ENCODE measurements at places on chromosomes 12 and 14.

- H3K27ac ChIP-seq, result no peak overlapping the region
- H3K4me1 ChIP-seq, result peaks cover 15% of the 10 kb centered on the region
- no peaks in the 10 kb centered on the region for H3K36me3 ChIP-seq
- no peak for DNase-seq
- H3K27me3 ChIP-seq, result peaks cover 26% of the 10 kb centered on the region
- H3K4me3 ChIP-seq, result no peak overlapping the region
These were observed 166.0 kb upstream of the NOS1 start for GRCh38 chr12:117527479-117527855.

GRCh38 chr14:104102282-104102914 is 16.9 kb downstream of the ASPG start:
- DNase-seq, result no peak
- H3K27ac ChIP-seq, result no peak overlapping the region
- H3K36me3 ChIP-seq, result no peaks in the 10 kb centered on the region
- H3K4me1 ChIP-seq, result peaks cover 7% of the 10 kb centered on the region

GRCh38 chr14:38078393-38078792 is 129.3 kb upstream of the SSTR1 start:
- DNase-seq, result no peak
- H3K36me3 ChIP-seq, result no peaks in the 10 kb centered on the region
- peaks cover 15% of the 10 kb centered on the region for H3K4me1 ChIP-seq
- no peak overlapping the region for H3K4me3 ChIP-seq
- H3K27me3 ChIP-seq, result peaks cover 3% of the 10 kb centered on the region

- H3K27ac ChIP-seq, result no peak overlapping the region
- DNase-seq, result no peak
- peaks cover 31% of the 10 kb centered on the region for H3K4me1 ChIP-seq
- H3K4me3 ChIP-seq, result no peak overlapping the region
These were observed 40.2 kb downstream of the TAOK3 start for GRCh38 chr12:118332511-118332910.

- H3K27ac ChIP-seq, result no peak overlapping the region
- no peak for DNase-seq
- no peaks in the 10 kb centered on the region for H3K27me3 ChIP-seq
- peak overlapping the region; percentile 46 for H3K4me3 ChIP-seq
These were observed 1.8 kb downstream of the TM7SF3 start for GRCh38 chr12:27012239-27012981.

Measured in mesothelial cell of epicardium (in vitro differentiated cells).